ENCODE measurements at places on chromosomes 3 and 15.

DNA sequence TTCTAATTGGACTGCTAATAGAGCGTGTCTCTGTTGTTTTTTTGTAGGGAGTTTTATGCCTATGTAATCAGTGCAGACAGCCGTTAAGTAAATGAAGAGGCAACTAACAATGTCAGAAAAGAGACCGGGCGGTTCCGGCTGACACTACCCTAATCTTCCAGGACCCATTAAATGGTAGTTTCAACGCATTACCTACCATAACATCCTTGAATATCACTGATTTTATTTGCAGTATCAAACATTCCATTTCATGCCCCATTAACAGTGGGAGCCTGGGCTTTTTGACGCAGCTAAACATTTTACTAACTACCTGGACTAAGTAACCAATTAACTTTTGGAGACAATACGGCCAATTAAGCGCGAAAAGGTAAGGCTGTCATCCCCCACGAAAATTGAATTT, 832.9 kb upstream of the NR2F2 start:
- DNase-seq = no peak

- no peak for DNase-seq
These were observed 12.1 kb downstream of the LACTB start for GRCh38 chr15:63133786-63134185.

DNA sequence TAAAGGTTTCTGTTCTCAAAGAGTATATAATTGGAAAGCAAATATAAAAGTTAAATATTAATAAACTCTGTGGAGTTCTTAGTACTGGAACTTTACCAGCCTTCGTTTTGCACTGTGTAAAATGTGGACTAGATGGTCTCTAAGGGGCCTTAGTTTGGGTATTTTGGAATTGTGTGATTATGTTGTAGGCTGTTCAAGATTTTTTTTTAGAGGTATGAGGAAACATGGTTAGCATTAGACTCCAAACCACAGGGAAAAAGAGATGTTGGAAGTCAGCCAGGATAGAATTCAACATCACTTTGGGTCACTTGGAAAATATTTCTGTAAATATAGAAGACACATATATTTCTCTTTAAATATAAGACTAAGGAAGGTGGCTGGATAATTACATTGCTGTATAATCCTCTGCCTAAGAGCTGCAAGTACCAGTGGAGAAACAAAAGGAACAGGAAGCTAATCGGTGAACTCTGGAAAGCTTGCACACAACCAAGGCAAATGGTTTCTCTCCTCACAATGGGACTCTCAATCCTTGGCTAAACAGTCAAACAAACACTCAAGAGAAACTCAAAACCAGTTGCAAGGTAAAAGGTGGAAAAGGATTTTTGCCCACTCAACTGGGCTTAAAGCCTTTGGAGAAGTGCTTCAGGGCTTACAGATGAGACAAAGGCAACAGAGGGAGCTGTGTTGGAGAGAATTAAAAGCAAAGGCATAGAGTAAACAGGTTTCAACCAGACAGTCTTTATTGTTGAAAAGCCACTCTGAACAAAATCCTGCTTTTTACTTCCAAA, 141.7 kb downstream of the NR1D2 start:
- DNase-seq = no peak

DNA sequence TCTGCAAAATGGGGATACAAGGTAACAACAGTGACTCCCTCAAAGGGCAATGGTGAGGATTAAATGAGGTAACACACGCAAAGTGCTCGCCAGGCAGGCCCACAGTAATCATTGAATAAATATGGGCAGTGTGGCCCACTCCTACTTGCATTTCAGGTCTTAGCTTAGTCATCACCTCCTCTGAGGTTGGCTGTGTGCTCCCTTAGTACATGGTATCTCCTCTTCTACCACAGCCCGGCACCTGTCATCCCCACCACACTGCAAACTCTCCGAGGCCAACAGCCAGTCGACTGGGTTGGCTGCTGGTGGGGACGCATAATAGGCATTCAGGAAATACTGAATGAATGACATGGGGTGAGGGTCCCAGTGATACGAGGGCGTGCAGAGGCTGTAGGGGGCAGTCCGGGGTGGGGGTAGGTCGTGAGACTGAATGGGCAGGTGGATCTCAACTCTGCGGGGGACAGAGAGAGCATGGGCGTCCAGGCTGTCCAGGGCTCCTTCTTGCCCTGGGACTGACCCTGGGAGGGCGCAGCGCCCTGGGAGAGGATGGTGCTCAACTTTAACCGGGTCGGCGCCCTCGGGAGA, 375 bp upstream of the MYZAP start:
- DNase-seq = no peak

GRCh38 chr15:68485721-68486360, 53.9 kb upstream of the ITGA11 start:
- no peak for DNase-seq

DNA sequence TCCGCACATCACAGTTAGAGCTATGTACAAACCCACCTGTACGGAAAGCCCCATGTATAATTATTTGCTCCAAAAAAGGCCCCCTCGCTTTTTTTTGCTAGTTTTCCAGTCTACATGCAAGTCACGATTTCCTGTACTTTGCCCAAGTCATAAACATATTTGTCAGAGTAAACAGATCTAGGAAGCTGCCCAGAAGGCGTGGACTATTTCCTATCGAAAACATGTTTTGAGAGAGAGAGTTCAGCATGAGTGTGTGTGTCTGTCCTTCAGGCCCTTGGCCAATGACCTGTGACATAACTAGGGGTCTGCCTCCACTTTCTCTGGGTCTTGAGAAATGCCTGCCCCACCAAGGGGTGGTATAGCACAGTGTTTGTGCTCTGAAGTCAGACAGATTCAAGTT, 72.7 kb upstream of the HACD2 start:
- DNase-seq = no peak

DNA sequence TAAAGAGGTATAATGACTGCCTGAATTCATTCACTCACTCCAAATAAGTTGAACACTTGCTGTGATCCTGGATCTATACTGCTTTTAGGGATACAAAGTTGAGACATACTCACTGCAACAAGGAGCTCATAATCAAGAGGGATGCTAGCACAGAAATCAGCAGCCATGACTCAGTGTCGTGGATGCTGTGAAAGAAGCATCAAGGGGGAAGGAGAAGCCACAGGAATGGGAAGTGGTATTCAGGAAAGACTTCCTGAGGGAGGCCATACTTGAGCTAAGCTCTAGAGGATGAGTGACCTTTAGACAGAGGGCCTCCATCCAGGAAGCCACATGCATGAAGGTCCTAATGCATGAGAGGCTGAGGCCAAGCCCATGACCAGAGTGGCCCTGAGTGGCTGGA, 245.7 kb upstream of the RORA start:
- DNase-seq = no peak

- no peak for DNase-seq
These were observed 4.2 kb downstream of the RPL15 start for GRCh38 chr3:23921052-23921511.

DNA sequence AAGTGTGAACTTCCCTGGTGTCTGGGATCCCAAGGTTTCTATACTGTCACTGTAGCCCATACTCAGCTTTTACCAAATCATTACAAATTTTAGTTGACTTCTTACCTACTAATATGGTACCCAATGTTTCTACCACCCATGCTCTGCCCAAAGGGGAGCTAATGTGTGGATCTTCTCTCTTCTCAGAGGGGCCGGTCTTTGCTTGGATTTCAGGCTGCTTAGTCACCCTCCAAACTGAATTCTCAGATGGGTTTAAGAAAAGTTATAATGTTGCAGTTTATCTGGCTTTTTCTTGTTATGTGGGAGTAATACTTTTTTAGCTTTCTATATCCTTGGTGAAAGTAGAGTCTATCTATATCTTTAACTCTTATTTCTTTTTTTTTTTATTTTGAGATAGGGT, 67.1 kb upstream of the AKAP13 start:
- no peak for DNase-seq

GRCh38 chr15:40137303-40138200, 23.3 kb upstream of the BUB1B start:
- no peak for DNase-seq

DNA sequence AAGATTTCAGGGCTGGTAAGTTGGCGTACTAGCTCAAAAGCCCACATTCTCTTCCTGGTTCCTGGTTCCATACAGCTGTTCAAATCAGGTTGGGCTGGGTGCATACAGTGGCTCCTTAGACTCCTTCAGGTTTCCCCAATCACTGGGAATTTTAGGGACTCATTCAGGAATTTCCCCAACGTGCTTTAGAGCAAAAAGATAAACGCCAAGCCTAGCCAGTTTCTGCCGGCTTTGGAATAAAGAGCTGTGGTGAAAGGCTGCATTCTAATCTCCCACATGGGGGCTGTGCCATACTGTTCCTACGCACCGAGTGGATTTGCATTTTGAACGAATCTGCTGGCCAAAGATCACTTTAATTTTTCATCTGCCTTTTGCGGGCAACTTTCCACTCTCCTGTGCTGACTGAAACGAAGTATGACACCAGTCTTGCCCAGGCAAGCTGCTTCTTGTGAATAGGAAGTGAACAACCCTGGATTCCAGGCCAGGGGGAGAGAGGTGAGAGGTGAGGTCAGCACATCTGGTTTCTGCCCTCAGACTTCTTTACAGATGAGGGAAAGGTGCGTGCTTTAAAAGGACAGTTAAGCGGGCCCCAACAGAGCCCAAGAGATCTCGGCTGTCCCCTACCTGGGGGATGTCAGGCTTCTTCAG, 184.2 kb upstream of the PDZRN3 start:
- DNase-seq = no peak

DNA sequence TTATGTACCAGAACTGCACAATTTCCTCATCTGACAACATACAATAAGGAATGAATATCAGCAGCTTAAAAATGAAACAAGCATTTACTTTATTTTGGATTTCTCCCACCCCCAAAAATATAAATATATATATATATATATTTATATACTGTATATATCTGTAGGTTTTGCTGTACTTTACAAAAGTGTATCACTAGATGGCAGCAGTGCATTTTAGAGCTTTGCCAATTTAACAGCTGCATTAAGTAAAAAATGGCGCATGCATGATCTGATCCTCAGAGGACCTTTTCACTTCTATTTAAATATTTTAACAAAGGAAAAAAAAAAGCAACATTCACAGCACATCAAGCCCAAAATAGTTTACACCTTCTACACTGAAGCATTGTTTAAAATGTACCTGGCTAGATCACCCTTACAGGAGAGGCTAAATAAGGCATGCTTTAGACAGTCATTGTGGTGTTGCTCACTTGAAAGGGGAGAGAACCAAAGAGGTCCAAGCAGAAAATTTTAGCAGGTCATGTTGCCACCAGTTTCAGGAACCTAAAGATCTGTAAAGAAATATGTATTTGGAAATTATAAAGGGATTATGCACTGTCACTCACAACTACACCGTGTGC, 72.6 kb downstream of the NPTN start:
- DNase-seq = no peak

DNA sequence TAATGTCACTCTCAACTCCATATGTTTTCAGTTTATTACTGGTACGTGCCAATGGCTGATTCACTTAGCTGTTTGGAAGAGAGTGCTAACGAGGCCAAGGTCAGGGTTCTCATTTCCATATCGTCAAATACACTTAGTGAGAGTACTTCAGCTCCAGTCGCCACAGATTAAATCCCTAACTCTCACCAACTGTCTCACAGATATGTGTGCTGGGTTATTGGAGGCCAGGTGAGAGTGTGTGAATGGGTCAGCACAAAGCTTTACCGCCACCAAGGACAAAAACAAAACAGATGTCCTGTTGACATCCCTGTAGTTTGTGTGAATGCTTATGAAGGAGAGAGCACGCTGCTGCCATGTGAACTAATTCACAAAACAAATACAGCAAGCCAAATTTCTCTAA, 133.5 kb upstream of the TBL1XR1 start:
- no peak for DNase-seq

Measured in effector CD8-positive, alpha-beta T cell (primary cell).